GM23338 (cell line): ENCODE measurements at places on chromosomes 1 and 21.

GRCh38 chr1:83994111-83994510 is 4.8 kb downstream of the TTLL7 start:
- no peak for DNase-seq
- H3K36me3 ChIP-seq, result no peaks in the 10 kb centered on the region
- H3K27me3 ChIP-seq, result peaks cover 21% of the 10 kb centered on the region
- H3K4me3 ChIP-seq, result no peak overlapping the region
- H3K4me1 ChIP-seq, result no peaks in the 10 kb centered on the region
- no peak overlapping the region for H3K27ac ChIP-seq

DNA sequence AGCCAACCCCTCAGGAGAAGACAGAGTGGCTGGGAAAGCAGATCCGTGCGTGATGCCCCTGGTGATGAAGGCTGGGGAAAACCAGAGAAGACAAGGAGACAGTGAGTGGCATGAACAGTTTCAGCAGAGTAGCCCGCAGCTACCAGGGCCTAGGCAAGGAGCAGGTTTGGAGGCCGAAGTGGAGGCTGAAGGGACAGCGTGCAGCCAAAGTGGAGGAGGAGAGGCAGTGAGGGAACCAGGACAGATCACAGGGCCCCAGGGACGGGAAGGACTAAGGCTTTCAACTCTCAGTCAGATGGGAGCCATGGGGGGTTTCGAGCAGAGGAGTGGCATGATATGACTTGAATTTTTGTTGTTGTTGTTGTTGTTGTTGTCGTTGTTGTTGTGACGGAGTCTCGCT is 59.9 kb upstream of the SELENON start:
- H3K4me3 ChIP-seq, result no peak overlapping the region
- DNase-seq, result no peak
- H3K4me1 ChIP-seq, result 0 out of 2 replicates have a peak, but pooled peaks cover 4% of the 10 kb centered on the region
- H3K36me3 ChIP-seq, result no peaks in the 10 kb centered on the region
- no peaks in the 10 kb centered on the region for H3K27me3 ChIP-seq
- no peak overlapping the region for H3K27ac ChIP-seq

DNA sequence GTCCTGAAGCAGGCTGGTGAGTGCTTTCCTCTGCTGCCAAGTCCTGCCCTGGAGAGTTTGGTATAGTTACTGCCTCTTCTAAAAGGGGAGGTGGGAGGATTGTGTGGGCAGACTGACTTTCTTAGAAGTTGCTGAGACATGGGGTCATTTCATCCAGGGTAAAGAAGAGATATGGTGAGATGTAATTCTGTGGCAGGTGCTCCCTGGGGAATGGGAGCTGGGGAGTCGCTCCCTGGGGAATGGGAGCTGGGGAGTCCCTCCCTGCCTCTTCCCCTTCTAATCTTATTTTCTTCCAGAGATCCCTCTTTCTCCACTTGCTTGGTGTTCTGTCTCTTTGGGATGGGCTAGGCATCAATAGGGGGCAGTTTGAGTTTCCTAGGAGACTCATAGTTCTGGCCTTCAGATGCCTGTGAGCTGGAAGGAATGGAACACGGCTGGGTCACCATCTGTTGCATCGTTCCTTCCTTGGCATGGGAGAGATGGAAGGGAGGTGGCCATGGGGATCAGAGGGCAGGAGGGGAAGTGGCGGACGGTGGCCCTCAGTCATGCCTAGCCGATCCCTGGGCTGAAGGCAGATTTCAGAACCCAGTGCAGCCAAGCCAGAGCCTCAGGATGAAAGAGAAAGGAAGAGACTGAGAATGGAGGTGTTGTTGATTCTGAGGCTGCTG is 59.0 kb downstream of the NFASC start:
- no peak overlapping the region for H3K4me3 ChIP-seq
- H3K27me3 ChIP-seq, result no peaks in the 10 kb centered on the region
- H3K36me3 ChIP-seq, result no peaks in the 10 kb centered on the region
- H3K4me1 ChIP-seq, result peaks cover 54% of the 10 kb centered on the region

- H3K27ac ChIP-seq, result no peak overlapping the region
- no peaks in the 10 kb centered on the region for H3K36me3 ChIP-seq
- peaks cover 16% of the 10 kb centered on the region for H3K4me1 ChIP-seq
- H3K4me3 ChIP-seq, result peak overlapping the region; percentile 97
These were observed 2.0 kb upstream of the EFNA4 start for GRCh38 chr1:155061381-155062150.

DNA sequence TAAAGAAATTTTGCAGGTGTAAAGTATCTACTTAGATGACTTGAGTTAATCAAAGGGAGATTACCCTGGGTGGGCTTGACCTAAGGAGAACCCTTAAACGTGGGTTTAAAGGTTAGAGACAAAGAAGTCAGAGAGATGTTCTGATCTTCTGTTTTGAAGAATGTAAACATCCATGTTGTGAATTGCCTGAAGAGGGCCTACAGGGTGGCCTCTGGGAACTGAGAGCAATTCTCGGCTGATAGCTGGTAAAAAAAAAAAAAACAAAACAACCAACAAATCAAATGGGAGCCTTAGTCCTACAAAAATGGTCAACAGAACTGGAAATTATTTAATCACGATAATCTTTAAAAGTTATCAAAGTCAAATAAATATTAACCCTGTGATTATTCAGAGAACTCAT is 89.4 kb upstream of the BCL10 start:
- DNase-seq, result no peak
- H3K4me1 ChIP-seq, result no peaks in the 10 kb centered on the region
- no peak overlapping the region for H3K4me3 ChIP-seq
- H3K27me3 ChIP-seq, result no peaks in the 10 kb centered on the region
- H3K36me3 ChIP-seq, result no peaks in the 10 kb centered on the region
- H3K27ac ChIP-seq, result no peak overlapping the region

GRCh38 chr1:227059076-227059475 is 119.0 kb downstream of the COQ8A start:
- no peaks in the 10 kb centered on the region for H3K27me3 ChIP-seq
- no peaks in the 10 kb centered on the region for H3K4me1 ChIP-seq
- no peak overlapping the region for H3K4me3 ChIP-seq
- DNase-seq, result no peak
- no peaks in the 10 kb centered on the region for H3K36me3 ChIP-seq
- no peak overlapping the region for H3K27ac ChIP-seq

GRCh38 chr1:35120458-35121133 is 41.4 kb downstream of the ZMYM1 start:
- H3K27ac ChIP-seq, result no peak overlapping the region
- no peaks in the 10 kb centered on the region for H3K4me1 ChIP-seq
- H3K27me3 ChIP-seq, result no peaks in the 10 kb centered on the region

DNA sequence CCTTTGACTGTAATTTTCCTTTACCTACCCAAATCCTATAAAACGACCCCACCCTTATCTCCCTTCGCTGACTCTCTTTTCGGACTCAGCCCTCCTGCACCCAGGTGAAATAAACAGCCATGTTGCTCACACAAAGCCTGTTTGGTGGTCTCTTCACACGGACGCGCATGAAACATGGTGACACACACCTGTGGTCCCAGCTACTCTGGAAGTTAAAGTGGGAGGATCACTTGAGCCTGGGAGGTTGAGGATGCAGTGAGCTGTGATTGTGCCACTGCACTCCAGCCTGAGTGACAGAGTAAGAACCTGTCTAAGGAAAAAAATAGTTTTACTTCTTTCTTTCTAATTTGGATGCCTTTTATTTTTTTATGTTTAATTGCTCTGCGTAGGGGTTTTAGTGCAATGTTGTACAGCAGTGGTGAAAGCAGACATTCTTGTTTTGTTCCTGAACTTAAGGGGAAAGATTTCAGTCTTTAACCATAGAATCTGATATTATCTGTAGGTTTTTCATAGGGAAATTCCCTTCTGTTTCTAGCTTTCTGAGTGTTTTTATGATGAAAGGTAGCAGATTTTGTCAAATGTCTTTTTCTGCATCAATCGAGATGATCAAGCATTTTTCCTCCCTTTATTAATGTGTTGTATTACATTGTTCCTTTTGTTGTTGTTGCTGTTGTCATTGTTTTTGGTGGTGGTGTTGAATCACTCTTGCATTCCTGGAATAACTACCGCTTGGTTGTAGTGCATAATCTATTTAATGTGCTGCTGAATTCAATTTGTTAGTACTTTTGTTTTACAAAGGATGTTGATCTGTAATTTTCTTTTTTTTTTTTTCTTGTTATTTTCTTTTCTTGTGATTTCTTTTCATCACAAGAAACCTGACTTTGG is 497.4 kb downstream of the DISC1 start:
- DNase-seq, result peak; percentile 69
- H3K27ac ChIP-seq, result peak overlapping the region; percentile 88
- peak overlapping the region; percentile 56 for H3K4me3 ChIP-seq
- H3K4me1 ChIP-seq, result peaks cover 35% of the 10 kb centered on the region

DNA sequence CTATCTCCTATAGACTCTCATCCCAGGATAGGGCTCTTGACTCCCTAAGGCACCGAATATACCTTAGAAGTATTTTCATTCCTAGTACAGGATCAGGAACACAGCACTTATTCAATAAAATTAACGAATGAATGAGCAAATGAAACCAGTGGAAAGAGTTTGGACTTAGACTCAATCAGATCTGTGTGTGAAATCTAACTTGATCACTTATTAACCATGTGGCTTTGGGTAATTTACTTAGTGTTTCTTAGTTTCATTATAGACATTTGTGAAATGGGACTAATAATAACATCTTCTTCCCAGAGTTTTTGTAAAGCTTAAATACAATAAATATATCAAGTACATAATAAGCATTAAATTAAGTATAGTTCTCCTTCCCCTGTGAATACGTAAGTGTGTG is 230.1 kb downstream of the ADGRL2 start:
- H3K27me3 ChIP-seq, result no peaks in the 10 kb centered on the region
- H3K27ac ChIP-seq, result no peak overlapping the region
- H3K4me3 ChIP-seq, result no peak overlapping the region
- no peak for DNase-seq
- no peaks in the 10 kb centered on the region for H3K36me3 ChIP-seq
- no peaks in the 10 kb centered on the region for H3K4me1 ChIP-seq

DNA sequence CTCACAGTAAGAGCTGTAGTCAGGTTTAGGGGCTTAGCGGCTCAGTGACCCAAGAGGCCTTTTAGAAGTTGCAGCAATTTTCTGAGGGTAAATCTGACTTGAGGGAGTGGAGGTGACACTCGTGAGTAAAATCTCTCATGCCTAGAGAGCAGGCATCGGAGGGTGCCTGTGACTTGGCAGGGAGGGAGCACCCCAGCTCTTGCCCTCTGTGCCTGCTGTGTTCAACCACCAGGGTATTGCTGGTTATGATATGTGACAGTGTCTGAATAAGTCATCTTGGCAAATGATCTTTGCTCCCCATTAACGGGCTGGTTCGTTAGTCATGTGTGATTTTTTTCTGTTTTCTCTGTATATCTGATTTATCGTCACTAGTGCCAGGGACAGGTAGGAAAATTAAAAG is 5.9 kb downstream of the MAN1C1 start:
- peaks cover 18% of the 10 kb centered on the region for H3K4me1 ChIP-seq
- no peaks in the 10 kb centered on the region for H3K36me3 ChIP-seq
- no peak overlapping the region for H3K4me3 ChIP-seq
- peaks cover 14% of the 10 kb centered on the region for H3K27me3 ChIP-seq
- DNase-seq, result no peak
- no peak overlapping the region for H3K27ac ChIP-seq

- H3K27ac ChIP-seq, result no peak overlapping the region
- H3K4me1 ChIP-seq, result peaks cover 10% of the 10 kb centered on the region; the same call in 1 of the 2 replicates
- no peak overlapping the region for H3K4me3 ChIP-seq
- no peaks in the 10 kb centered on the region for H3K27me3 ChIP-seq
- peak; percentile 88 for DNase-seq
These were observed 22.9 kb downstream of the KCNA10 start for GRCh38 chr1:110495926-110496600.

DNA sequence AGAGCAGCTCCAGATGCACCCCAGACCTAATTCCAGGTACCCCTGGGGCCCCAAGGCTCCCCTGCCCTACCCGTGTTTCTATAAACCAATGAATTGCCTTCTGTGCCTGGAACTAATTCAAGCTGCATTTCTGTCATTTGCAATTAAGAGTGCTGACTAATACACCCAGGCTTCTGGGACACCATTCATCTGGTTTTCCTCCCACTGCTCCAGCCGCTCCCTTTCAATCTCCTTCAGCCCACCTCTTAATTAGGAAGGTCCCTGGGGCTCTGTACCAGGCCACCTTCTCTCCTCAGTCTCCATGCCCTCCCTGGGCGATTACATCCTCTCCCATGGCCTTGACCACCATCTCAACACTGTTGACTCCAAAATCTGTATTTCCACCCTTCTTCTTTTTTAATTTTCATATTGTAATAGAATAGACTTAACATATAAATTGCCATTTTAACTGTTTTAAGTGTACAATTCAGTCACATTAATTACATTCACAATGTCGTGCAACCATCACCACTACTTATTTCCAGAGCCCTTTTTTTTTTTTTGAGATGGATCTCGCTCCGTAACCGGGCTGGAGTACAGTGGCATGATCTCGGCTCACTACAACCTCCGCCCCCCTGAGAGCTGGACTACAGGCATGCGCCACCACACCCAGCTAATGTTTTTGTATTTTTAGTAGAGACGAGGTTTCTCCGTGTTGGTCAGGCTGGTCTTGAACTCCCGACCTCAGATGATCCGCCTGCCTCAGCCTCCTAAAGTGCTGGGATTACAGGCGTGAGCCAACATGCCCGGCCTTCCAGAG is 9.2 kb upstream of the GJB3 start:
- H3K27me3 ChIP-seq, result no peaks in the 10 kb centered on the region
- no peak overlapping the region for H3K27ac ChIP-seq
- H3K36me3 ChIP-seq, result no peaks in the 10 kb centered on the region
- no peak overlapping the region for H3K4me3 ChIP-seq
- DNase-seq, result no peak
- H3K4me1 ChIP-seq, result peaks cover 3% of the 10 kb centered on the region; the same call in 1 of the 2 replicates

DNA sequence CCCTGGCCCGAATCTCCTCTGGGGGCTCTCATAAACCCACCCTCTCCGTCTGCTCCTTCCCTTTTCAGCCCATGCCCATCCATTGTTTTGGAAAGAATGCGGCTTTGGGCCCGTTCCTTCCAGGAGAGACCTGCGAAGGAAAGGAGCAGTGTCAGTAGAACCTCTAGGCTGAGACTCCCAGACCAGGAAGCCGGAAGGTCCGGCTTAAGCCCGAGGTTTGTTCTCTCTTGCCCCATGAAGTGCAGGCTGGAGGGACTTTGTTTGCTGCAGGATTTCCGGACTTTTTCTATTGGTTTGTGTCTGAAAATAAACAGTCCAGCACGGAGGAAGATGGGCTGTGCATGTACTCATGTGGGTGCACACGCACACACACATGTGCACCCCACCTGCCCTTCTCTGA is 49.8 kb downstream of the ELK4 start:
- H3K36me3 ChIP-seq, result no peaks in the 10 kb centered on the region
- no peak overlapping the region for H3K4me3 ChIP-seq
- H3K27ac ChIP-seq, result no peak overlapping the region
- H3K4me1 ChIP-seq, result no peaks in the 10 kb centered on the region
- no peak for DNase-seq

GRCh38 chr21:45943630-45944540 is 37.7 kb upstream of the COL6A1 start:
- H3K4me3 ChIP-seq, result no peak overlapping the region
- H3K27me3 ChIP-seq, result no peaks in the 10 kb centered on the region
- DNase-seq, result no peak
- no peaks in the 10 kb centered on the region for H3K4me1 ChIP-seq
- no peaks in the 10 kb centered on the region for H3K36me3 ChIP-seq

DNA sequence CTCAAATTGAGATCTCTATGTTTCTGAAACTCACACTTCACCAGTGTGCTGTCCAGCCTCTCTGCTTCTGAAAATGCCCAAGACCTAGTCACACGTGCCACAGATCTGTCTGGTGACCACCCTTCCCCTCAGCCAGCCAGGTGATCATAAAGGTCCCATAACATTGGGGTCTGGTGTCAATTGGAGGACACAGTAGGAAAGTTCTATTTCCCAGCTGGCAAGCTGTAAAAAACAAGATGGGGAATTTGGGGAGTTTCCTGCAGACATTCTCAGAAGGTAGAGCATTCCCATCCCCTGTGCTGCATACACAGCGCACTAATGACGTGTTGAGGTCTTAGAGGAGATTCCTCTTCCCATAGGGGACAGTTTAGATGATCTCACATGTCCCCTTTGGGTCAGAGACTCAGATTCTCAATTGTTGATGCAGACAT is 50.1 kb downstream of the RPS6KA1 start:
- no peaks in the 10 kb centered on the region for H3K4me1 ChIP-seq
- H3K27me3 ChIP-seq, result no peaks in the 10 kb centered on the region
- DNase-seq, result no peak
- no peaks in the 10 kb centered on the region for H3K36me3 ChIP-seq
